ENCODE measurements at places on chromosomes 13 and 19.

- no peak for DNase-seq
These were observed 5.9 kb upstream of the MLNR start for GRCh38 chr13:49213997-49214916.

DNA sequence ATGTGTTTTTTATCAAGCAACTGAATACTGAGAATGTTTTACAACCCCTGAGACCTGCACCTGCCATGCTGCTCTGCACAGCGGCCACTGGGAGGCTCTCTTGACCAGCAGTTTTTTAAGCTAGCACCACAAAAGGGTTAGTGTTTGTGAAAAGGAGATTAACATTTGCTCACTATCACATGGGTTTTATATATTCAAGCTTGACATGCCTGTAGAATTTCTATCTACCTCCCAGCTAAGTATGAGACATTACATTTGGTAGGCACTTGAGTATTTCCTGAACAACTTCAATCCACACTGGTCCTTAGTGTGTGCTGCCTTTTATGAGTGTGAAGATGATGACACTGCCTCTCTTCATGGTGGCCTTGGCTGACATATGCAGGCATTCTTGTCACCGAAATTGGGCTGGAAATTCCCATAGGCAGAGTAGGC lies 1238.9 kb downstream of the UQCRFS1 start:
- DNase-seq: no peak

- no peak for DNase-seq
These were observed 89.9 kb downstream of the CDK8 start for GRCh38 chr13:26343816-26344215.

GRCh38 chr19:49196527-49197240 lies 39.1 kb downstream of the TRPM4 start:
- no peak for DNase-seq

GRCh38 chr19:33399081-33399744 lies 25.7 kb downstream of the CEBPG start:
- no peak for DNase-seq

- DNase-seq: no peak
These were observed 9.5 kb downstream of the TSC22D1 start for GRCh38 chr13:44566601-44567000.

DNA sequence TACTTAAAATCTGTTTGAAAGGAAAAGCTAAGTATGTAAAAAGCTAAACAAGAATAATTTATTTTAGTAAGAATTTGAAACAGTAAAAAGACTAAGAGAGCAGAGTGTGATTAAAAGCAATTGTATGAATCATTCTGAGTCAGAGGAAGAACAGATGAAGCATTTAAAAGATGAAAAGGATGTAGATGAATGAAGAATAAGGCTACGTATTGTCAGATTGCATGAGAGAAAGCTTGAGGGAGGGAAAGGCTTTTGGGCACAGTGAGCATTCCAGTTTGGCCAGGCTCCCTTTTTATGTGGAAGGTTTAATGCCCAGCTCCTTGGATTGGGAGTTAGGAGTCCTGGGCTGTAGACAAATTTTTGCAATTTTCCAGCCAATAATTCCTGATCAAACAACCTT lies 117.7 kb downstream of the FREM2 start:
- no peak for DNase-seq

- no peak for DNase-seq
These were observed 172.9 kb downstream of the UGGT2 start for GRCh38 chr13:95880331-95880730.

DNA sequence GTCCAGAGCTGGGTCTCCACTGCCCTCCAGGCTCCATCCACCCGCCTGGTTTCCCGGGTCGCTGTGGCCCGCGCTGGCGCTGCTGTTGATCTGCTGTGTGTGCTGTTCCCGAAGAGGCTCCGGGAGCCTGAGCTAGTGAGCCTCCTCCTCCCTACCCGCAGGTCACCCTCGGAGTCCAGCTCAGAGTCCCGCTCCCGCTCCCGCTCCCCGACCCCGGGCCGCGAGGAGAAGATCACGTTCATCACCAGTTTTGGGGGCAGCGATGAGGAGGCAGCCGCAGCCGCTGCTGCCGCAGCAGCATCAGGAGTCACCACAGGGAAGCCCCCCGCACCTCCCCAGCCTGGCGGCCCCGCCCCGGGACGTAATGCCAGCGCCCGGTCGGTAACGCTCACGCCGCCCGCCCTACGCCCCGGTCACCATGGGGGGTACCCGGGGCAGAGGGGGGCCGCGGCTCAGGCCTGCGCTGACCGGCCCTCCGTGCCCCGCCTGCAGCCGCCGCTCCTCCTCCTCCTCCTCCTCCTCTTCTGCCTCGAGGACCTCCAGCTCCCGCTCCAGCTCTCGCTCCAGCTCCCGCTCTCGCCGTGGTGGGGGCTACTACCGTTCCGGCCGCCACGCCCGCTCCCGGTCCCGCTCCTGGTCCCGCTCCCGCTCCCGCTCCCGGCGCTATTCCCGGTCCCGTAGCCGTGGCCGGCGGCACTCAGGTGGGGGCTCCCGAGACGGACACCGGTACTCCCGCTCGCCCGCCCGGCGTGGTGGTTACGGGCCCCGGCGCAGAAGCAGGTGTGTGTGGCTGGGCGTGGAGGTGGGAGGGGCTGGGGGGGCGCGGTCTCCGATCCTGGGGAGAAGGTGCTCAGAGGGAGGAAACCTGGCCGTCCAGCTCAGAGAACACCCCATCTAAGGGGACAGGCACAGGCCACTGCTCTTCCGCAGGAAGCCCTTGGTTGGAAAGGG lies 12.2 kb downstream of the ZNF296 start:
- no peak for DNase-seq

GRCh38 chr19:47523473-47523872 lies 8.6 kb upstream of the NAPA start:
- DNase-seq: no peak

GRCh38 chr13:21814604-21815003 lies 143.7 kb downstream of the FGF9 start:
- DNase-seq: no peak

- DNase-seq: no peak
These were observed 49.1 kb downstream of the SAE1 start for GRCh38 chr19:47179653-47180310.

GRCh38 chr13:50915565-50915964 lies 6.0 kb downstream of the RNASEH2B start:
- DNase-seq: no peak

DNA sequence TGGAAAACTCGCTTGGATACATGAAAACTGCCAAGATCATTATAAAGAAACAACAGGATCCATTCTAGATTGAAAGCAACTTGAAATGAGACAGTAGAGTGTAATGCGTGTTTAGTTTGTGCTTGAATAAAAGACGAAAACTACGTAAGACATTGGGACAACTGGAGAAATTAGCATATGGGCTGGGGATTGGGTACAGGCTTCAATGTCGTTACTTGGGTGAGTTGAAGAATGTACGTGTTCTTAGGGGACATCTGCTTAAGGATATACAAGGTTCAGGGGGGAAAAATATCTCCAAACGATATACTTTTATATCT lies 471 bp upstream of the ERVK3-1 start:
- DNase-seq: no peak

DNA sequence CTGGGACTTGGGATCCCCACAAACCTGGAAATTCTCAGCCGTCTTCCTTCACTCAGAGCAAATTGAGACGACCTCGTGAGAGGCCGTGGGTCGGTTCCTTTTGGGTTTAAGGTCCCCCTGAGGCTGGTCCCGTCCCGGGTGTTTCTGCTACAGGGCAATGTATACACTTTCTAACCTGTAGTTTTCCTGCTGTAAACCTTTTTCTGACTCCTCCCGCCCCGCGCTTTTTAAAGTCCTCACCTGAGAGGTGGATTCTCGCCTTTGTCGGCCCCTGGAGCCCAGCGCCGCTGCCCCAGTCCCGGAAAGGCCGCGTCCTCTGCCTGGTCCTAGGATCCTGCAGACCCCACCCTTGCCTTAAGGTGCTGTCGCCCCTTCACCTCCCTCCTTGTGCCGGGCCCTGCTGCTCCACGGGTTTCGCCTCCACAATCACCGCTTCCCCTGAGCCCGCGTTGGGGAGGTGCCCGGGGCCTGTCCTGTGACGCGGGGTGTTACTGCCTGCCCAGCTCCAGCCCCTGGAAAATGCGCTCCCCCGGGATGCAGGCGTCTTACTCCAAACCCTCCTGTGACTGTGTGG lies 391 bp downstream of the ZNF761 start:
- no peak for DNase-seq

DNA sequence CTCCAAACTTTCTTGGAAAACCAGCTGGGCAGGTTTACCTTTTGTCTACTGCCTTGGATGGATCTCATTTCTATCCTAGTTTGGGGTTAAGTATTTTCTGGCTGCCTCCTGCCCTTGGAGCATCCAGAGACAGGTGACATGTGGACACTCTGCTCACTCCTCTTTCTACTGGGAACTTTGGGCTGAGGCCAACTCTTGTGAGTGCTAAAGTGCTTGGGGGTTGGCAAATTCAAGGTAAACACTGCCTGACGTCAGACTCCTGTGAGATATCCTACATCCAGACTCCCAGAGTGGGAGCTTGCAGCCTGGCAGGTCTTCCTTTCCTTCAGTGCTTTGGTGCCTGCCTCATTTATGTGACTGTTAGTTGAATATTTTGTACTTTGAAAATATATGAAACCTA lies 388.1 kb downstream of the KCNRG start:
- no peak for DNase-seq

DNA sequence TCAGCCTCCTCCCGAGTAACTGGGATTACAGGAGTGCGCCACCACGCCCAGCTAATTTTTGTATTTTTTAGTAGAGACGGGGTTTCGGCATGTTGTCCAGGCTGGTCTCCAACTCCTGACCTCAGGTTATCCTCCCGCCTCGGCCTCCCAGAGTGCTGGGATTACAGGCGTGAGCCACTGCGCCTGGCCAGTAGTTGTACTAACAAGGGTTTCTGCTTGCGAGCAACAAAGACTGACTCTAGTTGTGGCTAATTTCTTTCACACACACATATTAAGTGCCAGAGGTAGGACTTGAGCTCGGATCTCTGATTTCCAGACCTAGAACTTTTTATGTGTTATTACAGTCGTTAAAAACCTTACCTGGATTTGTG lies 635 bp upstream of the PCCA start:
- no peak for DNase-seq

DNA sequence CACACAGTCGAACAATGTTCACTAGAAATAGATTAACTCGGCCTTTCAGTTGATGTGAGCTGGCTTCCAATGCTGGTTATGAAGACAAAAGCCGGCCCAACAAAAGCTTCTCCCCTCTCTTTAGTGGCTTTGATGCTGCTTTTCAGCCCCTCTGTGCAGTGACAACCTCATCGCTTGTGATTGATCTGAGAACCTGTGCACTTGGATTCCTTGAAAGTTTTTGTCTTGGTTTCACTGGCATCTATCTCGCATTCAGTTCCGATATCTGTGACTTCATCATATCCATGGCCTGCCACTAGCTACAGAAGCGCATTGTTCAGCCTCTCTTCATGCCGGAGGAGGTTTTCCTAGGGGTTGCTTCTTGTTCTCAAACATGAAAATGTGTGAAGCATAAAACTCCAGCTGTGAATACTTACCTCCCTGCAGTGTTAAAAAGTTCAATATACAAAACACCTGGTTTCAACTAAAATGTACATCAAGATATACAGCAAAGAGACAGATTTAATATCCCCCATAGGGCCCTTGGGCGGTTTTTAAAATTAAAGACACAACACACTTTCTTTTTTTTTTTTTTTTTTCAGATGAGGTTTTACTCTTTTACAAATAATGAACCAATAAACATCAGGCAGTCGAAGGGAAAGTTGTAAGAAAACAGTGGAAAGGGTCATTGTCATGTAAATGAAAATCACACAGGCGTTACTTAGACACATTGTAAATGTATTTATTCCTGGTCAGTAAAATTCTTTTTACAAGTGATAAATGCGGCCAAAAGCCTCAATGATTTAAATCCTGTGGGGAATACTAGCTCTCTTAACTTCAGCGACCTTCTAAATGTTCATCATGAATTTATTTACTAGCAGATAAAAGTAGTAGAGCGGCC lies 1252.8 kb downstream of the EFNB2 start:
- DNase-seq: no peak

- no peak for DNase-seq
These were observed 1534.6 kb upstream of the PRR20A start for GRCh38 chr13:55606045-55606665.

- DNase-seq: no peak
These were observed 577 bp upstream of the ACP7 start for GRCh38 chr19:39083599-39083982.

DNA sequence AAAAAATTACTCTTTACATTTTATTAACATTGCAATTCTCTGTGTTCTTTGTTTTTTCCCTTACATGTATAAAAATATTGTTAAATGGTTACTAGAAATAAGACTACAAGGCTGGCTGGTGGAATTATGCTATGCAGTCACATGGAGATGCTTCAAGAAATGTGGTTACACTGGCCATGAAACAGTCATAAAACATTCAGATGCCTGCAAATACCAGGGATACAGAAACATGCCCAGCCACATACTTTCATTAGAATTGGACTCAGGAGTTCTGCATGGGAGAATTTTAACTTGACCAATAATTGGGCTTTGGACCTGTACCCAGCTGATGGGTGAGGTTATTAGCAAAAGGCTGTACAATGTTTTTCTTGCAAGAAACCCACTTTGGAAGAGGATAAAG lies 1407.7 kb upstream of the SLC10A2 start:
- no peak for DNase-seq

DNA sequence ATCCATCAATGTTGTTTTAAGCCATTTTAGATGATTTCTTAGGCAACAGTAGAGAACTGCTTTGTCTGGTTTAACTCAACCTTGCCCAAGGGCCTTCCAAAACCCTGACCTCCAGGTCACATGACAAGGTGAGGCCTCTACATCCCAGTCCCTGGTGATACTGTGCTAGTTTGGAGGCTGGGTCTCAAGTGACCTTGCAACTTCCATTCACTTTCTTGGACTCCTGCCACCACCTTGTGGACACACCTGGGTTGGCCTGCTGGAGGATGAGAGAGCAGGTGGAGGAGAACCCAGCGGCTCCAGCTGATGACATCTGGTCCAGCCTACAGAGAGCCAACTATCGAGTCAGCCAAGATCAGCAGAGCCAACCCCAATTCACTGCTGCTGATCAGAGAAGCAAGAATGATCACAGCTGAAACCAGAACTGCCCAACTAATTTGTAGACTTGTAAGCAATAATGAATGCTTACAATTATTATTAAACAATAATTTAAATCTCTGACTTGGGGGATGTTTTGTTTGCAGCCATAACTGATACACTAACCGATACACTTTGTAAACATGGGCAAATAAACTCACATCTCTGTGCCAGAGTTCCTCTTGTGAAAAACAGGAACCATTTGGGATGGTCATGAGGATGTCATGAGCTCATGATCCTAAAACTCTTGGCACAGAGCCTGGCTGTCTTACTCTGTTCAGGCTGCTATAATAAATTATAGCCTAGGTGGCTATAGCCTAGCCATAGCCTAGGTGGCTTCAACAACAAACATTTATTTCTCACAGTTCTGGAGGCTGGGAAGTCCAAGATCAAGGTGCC lies 11.5 kb downstream of the FAM187B start:
- no peak for DNase-seq

GRCh38 chr13:46660416-46660815 lies 107.4 kb downstream of the LRCH1 start:
- DNase-seq: no peak

GRCh38 chr13:112998521-112999280 lies 29.7 kb downstream of the MCF2L start:
- DNase-seq: no peak
